Fibroblast of skin of back (primary cell): ENCODE measurements at places on chromosomes 1 and 21.

DNA sequence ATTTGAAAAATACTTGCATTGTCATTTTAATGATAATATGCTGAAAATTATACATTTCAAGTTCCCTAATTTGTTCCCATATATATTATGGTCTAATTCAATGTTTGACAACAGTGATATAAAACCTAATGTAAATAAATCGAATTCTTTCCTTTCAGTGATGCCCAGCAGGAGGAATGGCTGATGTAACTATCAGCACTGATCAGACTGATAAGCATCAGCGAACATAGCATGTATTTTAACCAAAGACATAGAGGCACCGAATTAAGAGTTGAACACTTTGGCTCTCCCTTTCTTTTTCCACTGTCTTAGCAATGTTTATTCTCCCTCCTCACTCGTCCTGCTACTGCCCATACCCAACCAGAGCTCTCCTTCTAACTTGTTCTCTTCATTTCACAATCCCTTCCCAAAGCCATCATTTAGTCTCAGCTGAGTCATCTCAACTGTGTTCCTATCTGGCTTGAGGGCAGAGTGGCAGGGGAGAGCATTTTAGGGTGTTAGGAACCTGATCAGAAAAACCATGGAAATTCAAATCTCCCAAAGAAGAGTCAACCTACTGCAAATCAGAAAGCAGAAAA lies 58.8 kb upstream of the C1orf115 start:
- DNase-seq = no peak

GRCh38 chr1:22888320-22889075 lies 84.2 kb downstream of the LACTBL1 start:
- peak; percentile 75 for DNase-seq

- no peak for DNase-seq
Measured at GRCh38 chr1:104630567-104631149, 881.0 kb downstream of the AMY1C start.

DNA sequence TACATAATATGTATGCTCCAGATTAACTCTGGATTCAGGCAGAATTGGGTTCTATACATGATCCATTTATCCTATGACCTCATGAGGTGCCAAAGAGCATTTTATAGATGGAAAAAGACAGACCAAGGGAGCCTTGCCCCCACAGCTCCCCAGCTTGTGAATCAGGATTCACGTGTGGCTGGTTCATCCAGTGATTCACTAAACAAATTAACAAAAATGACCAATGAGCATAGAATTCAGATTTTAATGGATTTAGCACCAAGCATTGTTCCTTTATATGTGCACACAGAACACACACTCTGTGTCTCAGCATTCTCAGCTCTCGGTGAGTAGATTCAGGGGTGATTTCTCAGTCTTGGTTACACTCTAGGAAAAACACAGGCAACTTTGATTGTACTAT lies 51.7 kb upstream of the BARHL2 start:
- DNase-seq = no peak

GRCh38 chr1:228755800-228756199 lies 20.5 kb downstream of the RHOU start:
- no peak for DNase-seq

- DNase-seq = no peak
Measured at GRCh38 chr1:227125929-227126545, 185.9 kb downstream of the COQ8A start.

GRCh38 chr1:52141513-52142219 lies at the start of gene ZFYVE9:
ZFYVE9 (plus strand) TSS chr1:52142089; CDS start chr1:52233207, 91,118 bp downstream.
- DNase-seq = peak; percentile 83

- no peak for DNase-seq
Measured at GRCh38 chr1:39080269-39080826, 54.2 kb downstream of the NDUFS5 start.

DNA sequence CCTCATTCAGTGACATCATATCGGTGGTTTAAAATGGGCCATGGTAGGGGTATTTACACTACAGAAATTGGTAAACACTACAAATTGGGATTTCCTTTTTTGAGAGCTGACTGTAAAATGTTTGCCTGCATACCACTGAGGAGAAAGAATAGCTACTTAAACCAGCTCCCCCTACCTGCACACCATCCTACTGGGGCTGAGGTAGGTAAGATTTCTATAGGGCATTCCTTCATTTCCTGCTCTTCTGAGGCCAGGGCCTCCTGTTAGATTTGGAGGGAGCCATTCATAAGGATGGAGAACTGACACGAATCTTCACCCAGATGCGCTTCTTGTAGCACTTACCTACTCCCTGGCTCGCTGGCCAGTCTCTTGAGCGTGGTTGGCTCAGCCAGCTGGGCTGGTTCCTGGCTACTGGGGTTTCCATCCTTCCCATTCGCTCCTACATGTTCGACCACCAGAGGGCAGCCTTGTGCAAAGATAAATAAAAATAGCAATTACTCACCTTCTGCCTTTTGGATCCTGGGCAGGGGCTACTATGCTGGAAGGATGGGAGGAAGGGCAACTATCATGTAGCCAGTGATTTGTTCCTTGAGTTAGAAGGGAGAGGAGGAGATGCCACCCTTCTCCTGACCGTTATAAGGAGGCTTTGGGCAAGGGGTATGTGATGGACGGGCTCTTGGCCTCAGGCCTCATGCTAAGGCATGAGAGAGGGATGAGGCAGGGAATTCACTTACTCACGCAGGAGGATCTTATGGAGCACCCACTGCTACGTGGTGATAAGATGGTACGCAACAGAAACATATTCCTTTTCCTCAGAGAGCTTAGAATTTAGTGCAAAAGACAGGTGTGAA lies 10.7 kb downstream of the OPTC start:
- DNase-seq = peak; percentile 82

DNA sequence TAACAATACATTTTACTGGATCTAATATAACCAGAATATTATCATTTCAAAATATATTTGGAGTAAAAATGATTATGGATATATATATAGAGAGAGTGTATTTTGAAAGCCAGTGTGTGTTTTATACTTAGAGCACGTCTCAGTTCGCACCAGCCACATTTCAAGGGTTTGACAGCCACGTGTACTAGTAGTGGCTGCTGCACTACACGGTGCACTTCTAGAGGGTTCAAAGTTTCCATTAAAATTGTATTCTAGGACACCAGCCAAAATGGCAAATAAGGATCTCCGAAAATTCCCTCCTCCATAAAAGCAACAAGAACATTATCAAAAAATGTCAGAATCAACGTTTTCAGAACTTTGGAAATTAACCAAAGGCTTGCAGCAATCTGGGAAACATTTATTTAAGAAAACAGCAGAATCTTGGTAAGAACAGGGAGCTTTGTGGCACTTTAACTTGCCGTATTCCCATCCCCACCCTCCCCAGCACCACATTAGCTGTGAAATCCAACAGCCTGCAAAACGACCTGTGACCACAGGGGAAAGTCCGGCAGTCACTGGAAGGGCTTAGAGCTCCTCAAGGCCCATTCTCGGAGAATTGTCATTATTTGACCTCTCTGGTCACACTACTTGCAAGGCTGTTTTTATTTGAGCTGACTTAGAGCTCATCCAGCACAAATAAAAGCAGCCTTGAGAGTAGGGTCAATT lies 33.5 kb upstream of the MRPS6 start:
- DNase-seq = no peak

DNA sequence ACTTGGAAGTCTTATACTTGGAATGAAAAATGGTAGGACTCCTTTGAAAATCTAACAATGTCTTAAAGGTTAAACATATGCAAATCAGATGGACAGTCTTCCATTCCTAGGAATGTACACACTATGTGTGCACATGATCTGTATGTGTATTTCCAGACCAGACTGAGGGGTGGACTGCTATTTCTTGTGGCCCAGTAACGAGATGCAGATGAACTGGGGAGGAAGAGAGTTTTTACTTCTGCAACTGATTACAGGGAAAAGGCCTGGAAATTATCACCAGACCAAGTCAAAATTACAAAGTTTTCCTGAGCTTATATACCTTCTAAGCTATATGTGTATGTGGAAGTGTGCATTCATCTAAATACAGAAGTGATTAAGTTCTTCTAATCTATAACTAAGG lies 17.7 kb downstream of the NBPF3 start:
- DNase-seq = no peak

DNA sequence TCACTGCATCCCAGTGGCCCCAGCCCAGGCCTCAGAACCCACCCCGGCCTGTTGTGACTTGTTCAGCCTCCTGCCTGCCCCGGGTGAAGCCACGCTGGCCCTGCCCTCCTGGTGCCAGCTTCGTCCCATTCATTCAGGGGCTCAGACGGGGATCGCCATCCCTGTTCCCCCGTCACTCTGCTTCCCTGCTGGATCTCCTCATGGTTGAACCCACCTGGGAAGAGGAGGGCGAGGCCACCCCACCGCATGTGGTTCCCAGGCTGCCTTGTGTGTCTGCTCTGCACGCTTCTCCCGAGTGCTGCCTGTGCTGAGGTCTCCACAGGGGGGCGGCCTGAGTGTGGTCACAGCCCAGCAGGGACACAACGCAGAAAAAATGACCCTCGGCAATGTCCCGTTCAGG lies 108.2 kb upstream of the ACTRT2 start:
- DNase-seq = no peak

DNA sequence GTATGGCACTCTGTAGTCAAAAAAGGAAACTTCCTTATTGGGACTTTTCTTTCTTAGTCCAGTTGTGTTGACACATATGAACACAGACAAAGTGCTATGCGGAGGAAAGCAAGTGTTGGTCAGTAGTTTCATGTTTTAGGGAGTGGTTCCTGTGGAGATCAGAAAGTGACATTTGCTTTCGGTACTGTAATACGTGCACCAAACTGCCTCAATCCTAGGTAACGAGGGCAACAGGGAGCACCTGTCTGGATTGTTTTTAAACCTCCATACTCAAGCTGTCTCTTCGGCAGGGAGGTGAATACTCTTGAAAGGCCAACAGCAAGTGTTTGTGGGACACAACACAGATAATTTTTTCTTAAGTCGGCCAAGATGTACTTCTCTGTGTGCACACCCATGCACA lies 9.1 kb downstream of the RHOU start:
- DNase-seq = no peak

- no peak for DNase-seq
Measured at GRCh38 chr1:186848509-186849130, 19.9 kb downstream of the PLA2G4A start.

GRCh38 chr1:160538985-160539651 lies 16.1 kb upstream of the SLAMF6 start:
- no peak for DNase-seq
